H1 (cell line): ENCODE measurements at places on chromosomes 12 and 14.
A peak's percentile ranks its signal among the peaks of the same experiment; 100 is the strongest.

DNA sequence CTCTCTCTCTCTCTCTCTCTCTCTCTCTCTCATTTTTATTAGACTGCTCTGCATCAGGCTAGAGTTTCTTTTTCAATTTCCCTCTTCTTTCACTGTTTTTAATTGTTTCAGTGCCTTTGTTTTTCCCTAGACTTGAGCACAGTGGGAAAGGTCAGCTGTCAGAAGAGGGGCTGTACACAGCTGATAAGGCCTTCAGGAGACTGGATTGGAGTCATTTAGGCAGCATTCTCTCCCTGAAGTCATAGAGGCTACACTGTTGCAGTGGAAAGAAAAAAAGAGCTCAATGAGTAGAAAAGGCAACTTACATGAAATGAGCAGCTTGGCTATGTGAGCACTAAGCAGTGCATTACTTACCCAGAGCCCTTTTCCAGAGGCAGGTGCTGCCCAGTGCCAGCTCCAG lies 456.9 kb downstream of the NRXN3 start:
- no peak overlapping the region for H3K27ac ChIP-seq
- H3K27me3 ChIP-seq = no peaks in the 10 kb centered on the region
- DNase-seq = no peak
- no peak overlapping the region for H3K4me3 ChIP-seq
- H3K36me3 ChIP-seq = no peaks in the 10 kb centered on the region

DNA sequence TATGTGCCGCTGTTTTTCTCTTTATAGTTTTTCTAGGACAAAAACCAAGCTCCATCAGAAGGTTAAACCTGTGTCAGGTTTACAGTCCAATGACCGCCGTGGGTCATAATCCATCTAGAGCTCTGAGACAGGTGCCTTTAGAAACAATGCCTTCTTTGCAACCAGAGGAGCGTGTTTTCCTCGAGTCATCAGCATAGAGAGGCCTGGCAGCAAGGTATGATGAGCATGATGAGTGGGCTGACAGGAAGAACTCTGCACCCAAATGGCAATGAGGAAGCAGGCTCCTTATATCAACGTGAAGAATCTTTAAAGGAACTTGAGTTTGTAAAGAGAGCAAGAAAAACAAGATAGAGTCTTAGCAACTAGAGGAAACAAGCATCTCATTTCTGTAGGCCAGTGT lies 60.5 kb upstream of the NUDT4 start:
- no peak for DNase-seq
- no peaks in the 10 kb centered on the region for H3K27me3 ChIP-seq
- no peaks in the 10 kb centered on the region for H3K36me3 ChIP-seq
- H3K27ac ChIP-seq = no peak overlapping the region
- H3K4me3 ChIP-seq = no peak overlapping the region
- no peaks in the 10 kb centered on the region for H3K4me1 ChIP-seq

GRCh38 chr12:90940872-90941499 lies 14.0 kb downstream of the CCER1 start:
- H3K27me3 ChIP-seq = no peaks in the 10 kb centered on the region
- no peaks in the 10 kb centered on the region for H3K4me1 ChIP-seq
- DNase-seq = no peak
- no peaks in the 10 kb centered on the region for H3K36me3 ChIP-seq
- H3K4me3 ChIP-seq = no peak overlapping the region

GRCh38 chr12:48285751-48286650 lies 64.7 kb downstream of the ZNF641 start:
- H3K4me3 ChIP-seq = no peak overlapping the region
- H3K36me3 ChIP-seq = no peaks in the 10 kb centered on the region
- peaks cover 9% of the 10 kb centered on the region for H3K27me3 ChIP-seq
- no peaks in the 10 kb centered on the region for H3K4me1 ChIP-seq
- no peak for DNase-seq

DNA sequence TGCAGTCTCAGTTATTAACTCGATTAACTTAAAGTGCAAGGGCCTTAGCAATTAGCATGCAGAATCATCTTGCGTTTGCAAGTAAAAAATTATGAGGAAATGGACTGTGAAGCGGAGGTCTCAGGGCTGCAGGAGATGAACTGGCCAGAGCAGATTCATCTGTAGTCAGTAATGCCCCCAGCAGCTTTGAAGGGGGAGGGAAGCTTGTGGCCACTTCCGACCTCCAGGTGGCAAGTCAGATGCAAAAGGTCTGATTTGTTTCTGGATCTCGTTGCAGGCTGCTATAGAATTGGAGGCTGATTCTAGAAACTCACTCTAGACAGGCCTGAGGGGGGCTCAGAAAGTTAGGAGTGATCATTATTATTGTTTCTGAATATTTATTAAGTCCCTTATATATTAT lies 107.4 kb upstream of the RGS6 start:
- peaks cover 7% of the 10 kb centered on the region; the same call in 1 of the 2 replicates for H3K4me1 ChIP-seq
- H3K36me3 ChIP-seq = no peaks in the 10 kb centered on the region
- no peak for DNase-seq
- no peak overlapping the region for H3K27ac ChIP-seq
- H3K4me3 ChIP-seq = no peak overlapping the region

DNA sequence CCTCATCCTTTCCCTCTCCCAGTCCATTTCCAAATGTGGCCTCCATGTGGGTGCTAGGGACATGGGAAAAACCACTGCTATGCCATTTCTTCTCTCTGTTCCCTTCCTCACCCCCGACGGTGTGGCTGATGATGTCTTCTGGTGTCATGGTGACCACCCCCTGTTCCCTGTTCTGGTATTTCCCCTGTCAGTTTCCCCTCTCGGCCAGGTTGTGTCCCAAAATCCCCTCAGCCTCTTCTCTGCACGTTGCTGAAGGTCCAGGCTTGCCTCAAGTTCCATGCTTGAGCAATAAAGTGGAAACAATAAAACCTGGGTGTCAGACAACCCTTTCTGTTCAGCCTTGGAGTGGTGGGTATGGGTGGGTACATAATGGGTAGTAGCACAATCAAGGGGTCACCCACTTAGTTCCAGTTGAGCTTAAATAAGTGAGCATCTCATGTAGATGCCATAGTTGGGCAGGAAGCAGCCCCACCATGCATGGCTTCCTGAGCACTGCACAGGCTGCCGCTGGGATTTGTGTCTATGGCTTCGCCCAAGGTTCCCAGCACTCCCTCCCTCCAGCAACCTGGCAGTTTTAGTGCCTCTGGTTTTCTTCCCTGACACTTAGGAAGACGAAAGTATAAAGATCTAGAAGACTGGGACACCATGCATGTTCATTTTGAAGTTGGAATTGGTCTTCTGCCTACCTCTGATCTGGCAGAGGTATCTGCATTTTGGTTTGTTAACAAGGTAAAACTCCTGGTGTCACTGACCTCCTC lies 8.7 kb upstream of the ITFG2 start:
- no peak for DNase-seq
- no peak overlapping the region for H3K27ac ChIP-seq
- peaks cover 71% of the 10 kb centered on the region for H3K36me3 ChIP-seq
- no peaks in the 10 kb centered on the region for H3K4me1 ChIP-seq

- DNase-seq = no peak
- no peaks in the 10 kb centered on the region for H3K4me1 ChIP-seq
- H3K27ac ChIP-seq = no peak overlapping the region
- H3K27me3 ChIP-seq = no peaks in the 10 kb centered on the region
- no peaks in the 10 kb centered on the region for H3K36me3 ChIP-seq
These were observed 109.3 kb upstream of the MYF6 start for GRCh38 chr12:80598004-80598606.

GRCh38 chr12:108297895-108298760 lies 41.0 kb downstream of the CMKLR1 start:
- no peak for DNase-seq
- H3K36me3 ChIP-seq = no peaks in the 10 kb centered on the region
- H3K4me3 ChIP-seq = no peak overlapping the region
- no peak overlapping the region for H3K27ac ChIP-seq
- H3K4me1 ChIP-seq = peaks cover 10% of the 10 kb centered on the region; the same call in 1 of the 2 replicates
- H3K27me3 ChIP-seq = no peaks in the 10 kb centered on the region

- H3K36me3 ChIP-seq = no peaks in the 10 kb centered on the region
- no peak overlapping the region for H3K4me3 ChIP-seq
- H3K27me3 ChIP-seq = no peaks in the 10 kb centered on the region
- DNase-seq = no peak
- H3K27ac ChIP-seq = no peak overlapping the region
- peaks cover 8% of the 10 kb centered on the region for H3K4me1 ChIP-seq
These were observed 159.5 kb downstream of the ETV6 start for GRCh38 chr12:11808931-11809330.

GRCh38 chr14:101598159-101598558 lies 36.9 kb downstream of the DIO3 start:
- no peaks in the 10 kb centered on the region for H3K4me1 ChIP-seq
- DNase-seq = no peak
- H3K27me3 ChIP-seq = no peaks in the 10 kb centered on the region
- no peak overlapping the region for H3K4me3 ChIP-seq
- no peaks in the 10 kb centered on the region for H3K36me3 ChIP-seq

DNA sequence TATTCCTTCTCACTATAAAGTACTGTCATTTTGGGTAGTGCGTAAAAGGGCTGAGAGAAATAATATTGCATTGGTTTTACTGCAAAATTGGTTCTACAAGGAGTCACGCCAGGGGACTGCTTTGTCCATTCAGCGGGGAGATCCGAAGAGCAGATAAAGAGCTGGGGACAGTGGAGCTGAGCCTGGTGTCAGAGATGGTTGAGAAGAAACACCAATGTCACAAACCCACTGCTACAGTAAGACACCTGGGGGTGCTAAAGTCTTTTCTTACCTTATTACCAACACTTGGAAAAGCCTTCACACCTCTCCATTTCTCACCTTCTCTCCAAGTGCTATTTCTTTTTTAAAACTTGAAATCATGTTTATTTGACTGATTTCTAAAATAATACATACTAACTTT lies 14.1 kb downstream of the IL31 start:
- no peaks in the 10 kb centered on the region for H3K4me1 ChIP-seq
- DNase-seq = no peak
- no peaks in the 10 kb centered on the region for H3K27me3 ChIP-seq
- H3K36me3 ChIP-seq = no peaks in the 10 kb centered on the region
- no peak overlapping the region for H3K4me3 ChIP-seq

- peak overlapping the region; percentile 88 for H3K4me3 ChIP-seq
- H3K27ac ChIP-seq = no peak overlapping the region
- H3K4me1 ChIP-seq = peaks cover 13% of the 10 kb centered on the region
These were observed 1.5 kb downstream of the PNMA1 start for GRCh38 chr14:73712540-73713180.

GRCh38 chr12:1108276-1108675 lies 117.3 kb downstream of the ERC1 start:
- DNase-seq = no peak
- no peak overlapping the region for H3K27ac ChIP-seq
- no peaks in the 10 kb centered on the region for H3K4me1 ChIP-seq
- no peaks in the 10 kb centered on the region for H3K36me3 ChIP-seq

- H3K27me3 ChIP-seq = peaks cover 32% of the 10 kb centered on the region
- no peak overlapping the region for H3K27ac ChIP-seq
- H3K4me3 ChIP-seq = no peak overlapping the region
- H3K4me1 ChIP-seq = no peaks in the 10 kb centered on the region
These were observed 57.4 kb upstream of the PPP2R5C start for GRCh38 chr14:101704140-101704539.

DNA sequence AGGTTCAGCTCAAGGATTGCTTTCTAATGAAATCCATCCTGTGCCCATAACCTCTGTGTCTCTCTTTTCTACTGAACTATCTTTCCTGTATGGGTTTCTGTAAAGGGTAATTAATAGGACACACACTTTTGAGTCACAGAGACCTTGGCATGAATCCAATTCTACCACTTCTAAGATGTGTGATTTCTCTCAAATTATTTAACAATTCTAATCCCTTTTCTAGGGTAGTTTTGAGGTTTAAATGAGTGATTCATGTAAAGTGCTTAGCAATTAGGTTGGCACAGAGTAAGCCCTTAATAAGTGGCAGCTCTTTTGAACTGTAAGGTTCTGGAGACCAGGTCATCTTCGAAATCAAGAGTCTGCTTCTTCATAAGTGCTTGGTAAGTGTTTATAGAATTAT lies 202.7 kb downstream of the RASSF9 start:
- H3K27ac ChIP-seq = no peak overlapping the region
- H3K27me3 ChIP-seq = no peaks in the 10 kb centered on the region
- no peak overlapping the region for H3K4me3 ChIP-seq
- no peaks in the 10 kb centered on the region for H3K36me3 ChIP-seq
- H3K4me1 ChIP-seq = no peaks in the 10 kb centered on the region

GRCh38 chr14:76759589-76759988 lies 1.7 kb upstream of the VASH1 start:
- no peaks in the 10 kb centered on the region for H3K4me1 ChIP-seq
- no peak overlapping the region for H3K27ac ChIP-seq
- H3K36me3 ChIP-seq = no peaks in the 10 kb centered on the region
- peaks cover 24% of the 10 kb centered on the region for H3K27me3 ChIP-seq
- no peak overlapping the region for H3K4me3 ChIP-seq

GRCh38 chr12:25401547-25402345 lies 151.0 kb upstream of the KRAS start:
- no peaks in the 10 kb centered on the region for H3K27me3 ChIP-seq
- H3K4me3 ChIP-seq = no peak overlapping the region
- DNase-seq = no peak
- H3K4me1 ChIP-seq = no peaks in the 10 kb centered on the region
- no peak overlapping the region for H3K27ac ChIP-seq
- H3K36me3 ChIP-seq = no peaks in the 10 kb centered on the region

GRCh38 chr14:90356925-90357324 lies 25.2 kb upstream of the NRDE2 start:
- H3K36me3 ChIP-seq = no peaks in the 10 kb centered on the region
- no peak overlapping the region for H3K4me3 ChIP-seq
- no peak for DNase-seq
- no peak overlapping the region for H3K27ac ChIP-seq
- no peaks in the 10 kb centered on the region for H3K4me1 ChIP-seq
- no peaks in the 10 kb centered on the region for H3K27me3 ChIP-seq

GRCh38 chr14:52068615-52069306 lies at the start of gene NID2:
Gene NID2, minus strand, starts transcription at chr14:52069059. Its CDS starts 65 bp downstream, at chr14:52068994.
- H3K4me1 ChIP-seq = no peaks in the 10 kb centered on the region
- no peaks in the 10 kb centered on the region for H3K36me3 ChIP-seq
- H3K4me3 ChIP-seq = peak within 1 kb of the TSS; percentile 74
- H3K27me3 ChIP-seq = peaks cover 35% of the 10 kb centered on the region
- peak; percentile 63 for DNase-seq

DNA sequence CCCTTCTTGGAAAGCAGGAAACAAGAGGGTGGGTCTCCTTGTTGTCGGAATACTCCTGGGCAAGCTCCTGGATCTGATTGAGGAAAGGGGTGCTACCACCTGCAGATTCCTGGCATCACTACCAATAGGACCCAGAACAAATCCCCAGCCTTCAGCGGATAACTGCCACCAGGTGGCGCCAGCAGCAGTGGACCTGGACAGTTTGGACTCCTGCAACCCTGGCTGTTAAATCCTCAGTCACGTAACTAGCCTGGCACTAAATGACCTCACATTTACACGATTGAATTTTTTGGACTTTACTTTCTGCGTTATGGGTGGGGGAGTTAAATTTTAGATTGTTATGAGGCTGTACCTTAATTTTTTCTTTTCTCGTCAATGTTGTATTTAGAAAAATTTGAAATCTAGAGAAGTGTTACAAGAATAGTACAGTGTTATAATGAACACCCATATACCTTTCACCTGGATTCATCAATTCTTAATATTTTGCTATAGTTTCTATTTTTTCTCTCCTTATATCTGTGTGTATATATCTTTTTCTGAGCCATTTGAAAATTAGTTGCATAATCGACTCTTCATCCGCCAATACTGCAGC lies 95.6 kb downstream of the GAS2L3 start:
- no peaks in the 10 kb centered on the region for H3K4me1 ChIP-seq
- H3K36me3 ChIP-seq = no peaks in the 10 kb centered on the region
- H3K27me3 ChIP-seq = no peaks in the 10 kb centered on the region
- no peak overlapping the region for H3K27ac ChIP-seq
